Bronchial smooth muscle cell (primary cell): ENCODE measurements at places on chromosomes 2 and 18. TPM values are rescaled to one million over a fixed set of nuclear protein-coding genes. Genes with fewer than 3 reads are reported as not detected.

Gene REG3G
- not detected in 2 replicates for total RNA-seq

Gene MALL
- 13.4 and 45.7 TPM in 2 replicates for total RNA-seq

Gene ZSWIM2
- not detected in 2 replicates for total RNA-seq

Gene FBXO15
- 0.79 and 2.1 TPM in 2 replicates for total RNA-seq

Gene SPATA3
- total RNA-seq: not detected in 2 replicates

Gene TDRD15
- total RNA-seq: not detected in 2 replicates
